IMR-90 (cell line): ENCODE measurements at places on chromosomes 5 and 9. TPM values are rescaled to one million over a fixed set of nuclear protein-coding genes. Genes with fewer than 3 reads are reported as not detected.

PCDHGA4 gene
- 3.0 and 3.5 TPM in 2 replicates for polyA plus RNA-seq

POU5F2 gene
- 0.02 TPM in 1 of 2 replicates, not detected in the other for polyA plus RNA-seq

CAVIN4 gene
- 2.3 and 2.6 TPM in 2 replicates for polyA plus RNA-seq

PRLR gene
- 0.16 and 0.24 TPM in 2 replicates for polyA plus RNA-seq

GRIN3A gene
- not detected in 2 replicates for polyA plus RNA-seq

FSD1L gene
- polyA plus RNA-seq = 0.80 and 1.4 TPM in 2 replicates

HMCN2 gene
- polyA plus RNA-seq = 0.02 and 0.03 TPM in 2 replicates

DNA sequence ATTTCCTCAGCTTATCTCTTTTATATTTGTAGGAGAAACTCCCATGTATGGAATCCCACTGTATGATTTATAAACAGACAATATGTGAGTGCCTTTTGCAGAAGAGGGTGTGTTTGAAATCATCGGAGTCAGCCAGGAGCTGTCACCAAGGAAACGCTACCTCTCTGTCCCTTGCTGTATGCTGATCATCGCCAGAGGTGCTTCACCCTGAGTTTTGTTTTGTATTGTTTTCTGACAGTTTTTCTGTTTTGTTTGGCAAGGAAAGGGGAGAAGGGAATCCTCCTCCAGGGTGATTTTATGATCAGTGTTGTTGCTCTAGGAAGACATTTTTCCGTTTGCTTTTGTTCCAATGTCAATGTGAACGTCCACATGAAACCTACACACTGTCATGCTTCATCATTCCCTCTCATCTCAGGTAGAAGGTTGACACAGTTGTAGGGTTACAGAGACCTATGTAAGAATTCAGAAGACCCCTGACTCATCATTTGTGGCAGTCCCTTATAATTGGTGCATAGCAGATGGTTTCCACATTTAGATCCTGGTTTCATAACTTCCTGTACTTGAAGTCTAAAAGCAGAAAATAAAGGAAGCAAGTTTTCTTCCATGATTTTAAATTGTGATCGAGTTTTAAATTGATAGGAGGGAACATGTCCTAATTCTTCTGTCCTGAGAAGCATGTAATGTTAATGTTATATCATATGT lies 18.0 kb upstream of the CTSL start:
- DNase-seq = peak; percentile 28
- no peak overlapping the region for H3K4me3 ChIP-seq
- no peaks in the 10 kb centered on the region for H3K36me3 ChIP-seq
- no peak overlapping the region for H3K27ac ChIP-seq
- no peaks in the 10 kb centered on the region for H3K27me3 ChIP-seq

DNA sequence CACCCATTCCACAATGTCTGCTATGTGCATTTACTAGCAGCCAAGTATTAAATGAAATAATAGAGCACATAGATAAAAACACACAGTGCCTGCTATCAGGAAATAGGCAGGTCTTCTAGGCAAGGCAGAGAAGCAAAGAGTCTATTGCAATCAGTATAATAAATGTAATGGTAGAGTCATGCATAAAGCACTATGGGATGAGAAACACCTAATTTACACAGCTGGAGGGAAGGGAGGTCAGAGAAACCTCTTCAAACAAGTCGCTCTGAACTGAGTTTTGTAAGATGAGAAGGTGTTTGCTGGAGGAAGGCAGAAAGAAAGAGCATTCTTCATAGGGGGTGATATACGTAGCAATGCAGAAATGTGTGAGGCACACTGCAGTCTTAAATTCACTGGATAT lies 341.0 kb upstream of the DMAC1 start:
- H3K4me3 ChIP-seq = no peak overlapping the region
- DNase-seq = no peak
- H3K27me3 ChIP-seq = no peaks in the 10 kb centered on the region
- H3K4me1 ChIP-seq = no peaks in the 10 kb centered on the region
- no peak overlapping the region for H3K27ac ChIP-seq

DNA sequence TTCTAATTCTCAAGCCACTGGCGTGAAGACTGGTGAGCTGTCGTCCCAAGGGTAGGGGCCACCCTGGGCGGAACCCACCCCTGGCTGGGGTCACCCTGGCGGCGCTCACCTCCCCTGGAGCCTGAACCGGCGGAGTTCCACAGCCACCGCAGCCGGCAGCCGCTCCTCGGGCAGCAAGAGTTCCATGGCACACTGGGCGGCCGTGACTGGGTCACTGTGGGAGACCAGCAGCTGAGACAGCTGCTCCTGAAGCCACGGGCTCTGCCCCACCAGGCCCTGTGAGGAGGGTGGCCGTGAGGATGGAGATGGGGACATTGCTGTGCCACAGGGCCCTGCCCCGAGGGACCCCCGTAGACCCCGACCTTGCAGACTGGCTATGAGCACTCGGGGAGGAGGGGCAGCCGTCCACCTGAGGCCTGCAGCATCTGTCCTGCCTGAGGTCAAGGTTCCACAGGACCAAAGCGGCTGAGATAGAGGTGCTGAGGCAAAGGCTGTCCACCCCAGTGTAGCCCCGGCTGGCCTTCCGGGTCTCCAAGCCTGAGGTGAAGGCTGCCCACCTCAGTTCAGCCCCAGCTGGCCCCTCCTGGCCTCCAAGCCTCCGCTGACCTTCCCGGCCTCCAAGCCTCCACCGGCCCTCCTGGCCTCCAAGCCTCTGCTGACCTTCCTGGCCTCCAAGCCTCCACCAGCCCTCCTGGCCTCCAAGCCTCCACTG lies 50.6 kb upstream of the NRARP start:
- H3K27ac ChIP-seq = no peak overlapping the region
- no peak for DNase-seq
- no peak overlapping the region for H3K4me3 ChIP-seq
- no peaks in the 10 kb centered on the region for H3K36me3 ChIP-seq
- no peaks in the 10 kb centered on the region for H3K4me1 ChIP-seq
- no peaks in the 10 kb centered on the region for H3K27me3 ChIP-seq

GRCh38 chr5:157596487-157596886 lies 20.9 kb upstream of the ADAM19 start:
- peaks cover 4% of the 10 kb centered on the region for H3K4me1 ChIP-seq
- no peak for DNase-seq
- H3K27me3 ChIP-seq = no peaks in the 10 kb centered on the region

- no peaks in the 10 kb centered on the region for H3K4me1 ChIP-seq
- no peak overlapping the region for H3K27ac ChIP-seq
- no peak overlapping the region for H3K4me3 ChIP-seq
- peaks cover 17% of the 10 kb centered on the region for H3K27me3 ChIP-seq
- no peak for DNase-seq
These were observed 11.4 kb upstream of the PTGDS start for GRCh38 chr9:136965771-136966484.

- H3K27ac ChIP-seq = no peak overlapping the region
- no peak for DNase-seq
- peaks cover 26% of the 10 kb centered on the region for H3K4me1 ChIP-seq
These were observed 134.5 kb downstream of the C9orf152 start for GRCh38 chr9:110073356-110073905.

- H3K36me3 ChIP-seq = no peaks in the 10 kb centered on the region
- peaks cover 23% of the 10 kb centered on the region for H3K4me1 ChIP-seq
- H3K4me3 ChIP-seq = no peak overlapping the region
- H3K27me3 ChIP-seq = no peaks in the 10 kb centered on the region; the same call in 1 of the 2 replicates
These were observed 90.7 kb upstream of the PITX1 start for GRCh38 chr5:135124724-135125123.

DNA sequence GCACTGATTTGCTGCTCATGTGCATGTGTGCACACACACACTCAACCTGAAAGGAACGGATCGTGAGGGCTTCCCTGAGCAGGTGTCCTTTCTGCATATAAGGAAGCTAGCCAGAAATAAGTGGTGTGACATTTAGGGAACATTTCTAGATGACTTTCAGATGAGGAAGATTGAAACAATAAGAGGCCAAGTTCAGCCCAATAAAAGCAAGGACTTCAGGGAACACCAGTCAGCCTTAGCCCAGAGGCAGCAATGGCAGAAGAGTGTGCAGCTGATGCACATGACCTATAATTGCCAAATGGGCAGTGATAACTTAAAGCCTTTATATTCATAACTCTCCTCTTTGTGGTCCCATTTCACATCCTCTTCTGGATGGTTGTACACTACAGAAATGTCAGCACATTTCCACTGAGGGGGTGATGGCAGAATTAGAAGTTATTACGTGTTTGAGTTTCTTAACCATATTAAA lies 255.5 kb downstream of the TRIM32 start:
- H3K27me3 ChIP-seq = no peaks in the 10 kb centered on the region
- no peak overlapping the region for H3K4me3 ChIP-seq
- no peaks in the 10 kb centered on the region for H3K36me3 ChIP-seq
- no peak overlapping the region for H3K27ac ChIP-seq
- H3K4me1 ChIP-seq = peaks cover 4% of the 10 kb centered on the region; the same call in 1 of the 2 replicates
- no peak for DNase-seq

- H3K36me3 ChIP-seq = peaks cover 66% of the 10 kb centered on the region
- H3K4me3 ChIP-seq = no peak overlapping the region
- H3K4me1 ChIP-seq = no peaks in the 10 kb centered on the region; the same call in 1 of the 2 replicates
- H3K27me3 ChIP-seq = no peaks in the 10 kb centered on the region
- no peak overlapping the region for H3K27ac ChIP-seq
- DNase-seq = no peak
These were observed 5.8 kb downstream of the NDUFS6 start for GRCh38 chr5:1806974-1807373.

DNA sequence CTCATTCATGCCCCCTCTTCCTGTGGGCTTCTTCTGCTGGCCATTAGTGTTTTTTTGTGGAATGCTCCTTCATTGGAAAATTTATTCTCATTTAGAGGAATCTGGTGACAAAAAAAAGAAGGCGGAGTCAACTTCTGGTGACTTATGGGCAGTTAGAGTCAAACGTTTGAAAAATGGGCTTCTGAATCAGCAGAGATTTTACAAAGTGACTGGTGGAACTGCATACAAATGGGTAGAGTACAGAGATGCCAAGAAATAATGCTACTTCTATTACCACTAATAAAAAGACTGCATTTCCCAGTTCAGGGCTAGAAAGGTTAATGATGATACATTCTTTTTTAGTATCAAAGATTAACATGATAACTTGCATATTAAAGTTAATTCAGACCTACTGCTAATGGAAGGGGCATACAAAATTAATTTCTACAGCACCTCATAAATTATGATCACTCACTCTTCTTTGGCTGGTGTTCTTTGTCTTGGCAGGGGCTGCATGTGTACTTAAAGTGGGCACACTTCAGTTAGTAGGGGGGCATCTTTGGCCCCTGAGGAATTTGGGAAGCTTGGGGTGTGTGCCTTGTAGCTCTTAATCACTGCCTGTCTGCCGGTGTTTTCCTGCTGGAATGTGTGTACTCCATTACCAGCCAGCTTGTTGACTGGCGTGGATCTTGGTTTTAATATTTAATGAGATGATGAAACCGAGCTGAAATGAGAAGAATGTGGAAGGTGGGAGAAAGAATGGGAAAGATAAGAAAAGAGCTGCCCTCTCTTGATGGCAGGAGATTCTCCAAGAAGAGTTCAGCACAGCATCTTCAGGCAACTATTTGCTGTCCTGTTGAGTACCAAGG lies 148.9 kb downstream of the DOCK2 start:
- peak overlapping the region; percentile 10; the same call in 1 of the 2 replicates for H3K27ac ChIP-seq
- H3K27me3 ChIP-seq = no peaks in the 10 kb centered on the region
- H3K36me3 ChIP-seq = no peaks in the 10 kb centered on the region
- H3K4me1 ChIP-seq = peaks cover 12% of the 10 kb centered on the region
- DNase-seq = no peak

GRCh38 chr5:102753889-102754766 lies 977 bp upstream of the PAM start:
- H3K27me3 ChIP-seq = no peaks in the 10 kb centered on the region
- H3K36me3 ChIP-seq = no peaks in the 10 kb centered on the region
- peaks cover 6% of the 10 kb centered on the region for H3K4me1 ChIP-seq
- peak overlapping the region; percentile 59 for H3K4me3 ChIP-seq

DNA sequence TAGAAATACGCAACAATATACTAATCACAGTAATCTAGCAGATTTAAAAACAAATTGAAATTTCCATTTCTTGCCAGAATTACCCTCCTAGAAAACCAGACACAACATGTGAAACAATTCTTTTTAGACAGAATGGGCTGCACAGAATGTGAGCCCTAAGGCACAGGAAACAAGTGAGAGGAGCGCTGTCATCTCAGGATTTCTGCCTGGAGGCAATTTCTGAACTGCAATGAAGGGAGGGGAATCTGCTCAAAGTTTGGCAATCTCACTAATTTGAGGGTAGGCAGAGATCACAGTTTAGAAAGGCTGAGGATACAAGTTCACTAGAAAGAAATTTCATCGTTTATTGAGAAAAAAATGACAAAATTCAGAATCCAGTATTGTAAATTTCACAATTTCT lies 70.3 kb downstream of the INIP start:
- DNase-seq = no peak
- H3K27me3 ChIP-seq = no peaks in the 10 kb centered on the region
- no peak overlapping the region for H3K4me3 ChIP-seq
- H3K36me3 ChIP-seq = no peaks in the 10 kb centered on the region
- no peaks in the 10 kb centered on the region for H3K4me1 ChIP-seq

DNA sequence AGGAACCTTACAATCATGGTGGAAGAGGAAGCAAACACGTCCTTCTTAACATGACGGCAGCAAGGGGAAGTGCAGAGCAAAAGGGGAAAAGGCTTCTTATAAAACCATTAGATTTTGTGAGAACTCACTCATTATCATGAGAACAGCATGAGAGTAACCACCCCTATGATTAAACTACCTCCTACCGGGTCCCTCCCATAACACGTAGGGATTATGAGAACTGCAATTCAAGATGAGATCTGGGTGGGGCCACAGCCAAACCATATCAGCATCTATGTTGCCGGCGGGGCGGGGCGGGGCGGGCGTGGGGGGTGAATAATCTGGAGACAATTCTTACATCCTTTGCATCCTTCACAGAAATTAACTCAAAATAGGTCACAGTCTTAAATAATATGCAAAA lies 58.8 kb upstream of the GFPT2 start:
- no peak for DNase-seq
- H3K27ac ChIP-seq = no peak overlapping the region
- H3K36me3 ChIP-seq = no peaks in the 10 kb centered on the region
- no peak overlapping the region for H3K4me3 ChIP-seq

DNA sequence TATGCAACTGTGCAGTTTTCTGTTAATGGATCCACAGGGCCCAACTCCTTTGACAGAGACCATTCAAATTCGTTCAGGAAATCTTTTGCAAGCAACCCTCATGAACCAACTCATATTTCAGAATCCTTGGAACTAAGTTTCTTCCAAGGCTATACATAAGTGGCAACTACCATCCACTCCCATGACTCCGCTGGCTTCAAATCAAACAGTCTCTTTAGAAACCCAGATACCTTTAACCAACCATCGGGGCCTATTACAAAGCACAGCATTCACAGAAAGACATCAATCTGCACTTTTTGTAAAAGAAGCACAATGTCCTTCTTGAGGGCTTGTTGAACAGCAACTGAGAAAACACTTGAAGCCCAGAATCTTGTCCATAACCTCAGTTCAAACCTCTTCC lies 526.9 kb downstream of the DTWD2 start:
- H3K4me1 ChIP-seq = no peaks in the 10 kb centered on the region
- DNase-seq = no peak
- no peaks in the 10 kb centered on the region for H3K36me3 ChIP-seq
- H3K27ac ChIP-seq = no peak overlapping the region
- H3K27me3 ChIP-seq = no peaks in the 10 kb centered on the region
